ENCODE measurements at places on chromosomes 16 and 17.

DNA sequence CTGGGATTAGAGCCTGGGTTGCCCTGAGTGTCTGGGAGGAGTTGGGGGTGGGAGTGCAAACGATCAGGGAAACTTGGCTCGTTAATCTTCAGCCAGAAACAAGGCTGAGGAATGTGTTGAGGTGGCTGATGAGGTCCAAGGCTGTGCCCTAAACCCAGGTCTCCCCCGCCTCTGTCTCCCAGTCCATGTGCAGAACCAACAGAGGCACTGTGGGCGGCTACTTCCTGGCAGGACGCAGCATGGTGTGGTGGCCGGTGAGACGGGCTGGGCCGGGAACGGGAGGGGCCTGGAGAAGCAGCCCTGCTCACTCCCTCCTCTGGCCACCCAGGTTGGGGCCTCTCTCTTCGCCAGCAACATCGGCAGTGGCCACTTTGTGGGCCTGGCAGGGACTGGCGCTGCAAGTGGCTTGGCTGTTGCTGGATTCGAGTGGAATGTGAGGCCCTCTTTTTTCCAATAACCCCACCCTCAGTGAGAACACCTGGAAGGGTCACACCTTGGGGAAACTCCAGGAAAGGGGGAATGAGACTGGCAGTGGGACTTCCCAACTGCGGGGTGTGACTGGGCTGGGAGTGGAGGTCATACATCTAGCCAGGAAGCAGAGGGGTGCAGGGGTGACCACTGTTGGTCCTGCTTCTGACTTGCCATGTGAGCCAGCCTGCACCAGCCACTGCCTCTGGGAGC lies 1.7 kb downstream of the SLC5A2 start:
- DNase-seq = peak; percentile 80

GRCh38 chr17:78737332-78737731 lies 44.7 kb downstream of the CYTH1 start:
- no peak for DNase-seq

DNA sequence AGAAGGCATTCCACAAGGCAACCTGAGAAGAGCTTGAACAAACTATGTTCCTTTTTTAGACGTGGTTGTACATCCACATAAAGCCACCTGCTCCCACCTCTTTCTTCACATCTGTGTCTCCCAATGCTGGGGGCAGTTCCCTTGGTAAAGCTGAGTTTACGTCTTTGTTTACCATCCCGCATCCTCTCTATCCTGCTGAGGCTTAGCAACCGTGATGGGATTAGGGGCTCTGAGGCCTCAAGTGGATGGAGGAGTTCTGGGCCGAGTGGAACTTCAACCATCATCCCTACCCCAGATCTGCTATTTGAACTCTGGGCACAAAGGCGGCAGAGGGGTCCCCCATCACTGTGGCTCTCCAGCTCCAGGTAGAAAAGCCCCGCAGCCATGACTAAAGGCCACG lies 94.2 kb upstream of the CREBBP start:
- DNase-seq = no peak

- DNase-seq = no peak
Measured at GRCh38 chr16:13568803-13569202, 351.2 kb upstream of the ERCC4 start.

DNA sequence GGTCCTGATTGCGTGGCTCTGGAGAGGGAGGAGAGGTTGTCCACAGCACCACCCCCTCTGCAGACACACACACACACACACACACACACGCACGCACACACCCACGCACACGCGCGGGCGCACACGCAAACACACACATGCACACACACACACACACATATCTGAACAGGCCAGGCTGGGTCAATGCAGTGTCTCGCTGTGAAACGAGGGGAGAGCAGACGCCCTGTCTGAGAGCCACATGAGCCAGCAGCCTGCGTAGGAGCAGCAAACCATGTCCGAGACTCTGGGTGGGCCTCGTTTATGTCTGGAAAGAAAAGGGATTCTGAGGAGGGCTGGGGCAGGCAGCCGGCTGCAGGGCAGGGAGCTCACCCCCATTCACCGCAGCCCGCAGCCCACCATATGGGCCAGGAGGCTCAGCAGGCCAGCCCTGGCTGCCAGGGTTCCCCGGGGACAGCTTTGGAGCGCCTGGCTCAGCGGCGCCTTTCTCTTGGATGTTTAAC lies 93.3 kb upstream of the TNRC6C start:
- peak; percentile 55 for DNase-seq

- no peak for DNase-seq
Measured at GRCh38 chr17:81459224-81459623, 53.4 kb downstream of the ACTG1 start.

- no peak for DNase-seq
Measured at GRCh38 chr17:76122431-76123190, 18.4 kb downstream of the FOXJ1 start.

- DNase-seq = no peak
Measured at GRCh38 chr16:29192329-29193247, 207.7 kb downstream of the LAT start.

DNA sequence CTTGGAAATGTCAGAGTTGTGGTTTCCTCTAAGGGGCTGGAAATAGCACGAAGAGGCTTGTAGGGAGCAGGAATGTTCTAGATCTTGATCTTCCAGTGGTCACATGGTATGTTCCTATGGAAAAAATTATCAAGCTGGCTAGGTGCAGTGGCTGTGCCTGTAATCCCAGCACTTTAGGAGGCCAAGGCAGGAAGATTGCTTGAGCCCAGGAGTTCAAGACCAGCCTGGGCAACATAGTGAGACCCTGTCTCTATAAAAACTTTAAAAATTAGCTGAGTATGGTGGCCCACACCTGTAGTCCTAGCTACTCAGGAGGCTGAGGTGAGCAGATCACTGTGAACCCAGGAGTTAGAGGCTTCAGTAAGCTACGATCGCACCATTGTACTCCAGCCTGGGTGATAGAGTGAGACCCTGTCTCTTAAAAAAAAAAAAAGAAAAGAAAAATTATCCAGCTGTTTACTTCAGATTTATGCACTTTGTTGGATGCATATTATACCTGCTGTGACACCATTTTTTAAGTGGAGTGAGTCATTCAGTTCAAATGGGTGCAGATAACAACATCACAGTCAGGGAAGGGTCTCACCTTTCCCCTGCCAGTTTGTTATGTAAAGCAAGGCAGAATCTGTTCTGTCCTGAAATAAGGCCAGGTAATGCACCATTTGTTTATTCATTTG lies 65.7 kb upstream of the LYRM9 start:
- no peak for DNase-seq

GRCh38 chr16:57649846-57650245 lies 18.3 kb upstream of the ADGRG3 start:
- no peak for DNase-seq

DNA sequence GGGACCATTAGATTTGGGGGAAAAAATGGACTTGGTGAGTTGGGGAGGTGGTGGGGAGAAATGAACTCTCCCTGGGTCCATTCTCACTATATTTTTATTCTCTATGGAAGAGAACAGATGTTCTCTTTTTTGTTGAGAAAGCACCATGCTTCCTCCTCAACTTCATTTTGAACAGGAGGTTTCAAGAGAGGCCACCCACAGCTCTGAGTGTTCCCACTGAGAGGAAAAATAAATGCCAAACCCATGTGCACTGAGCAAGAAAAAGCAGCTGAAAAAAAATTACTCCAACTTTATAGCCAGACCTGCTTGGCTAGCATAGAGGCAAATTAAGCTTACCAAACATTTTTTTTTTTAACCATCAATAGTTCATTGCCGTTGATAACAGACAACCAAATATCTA lies 883.6 kb downstream of the KCNJ2 start:
- DNase-seq = no peak

- peak; percentile 81 for DNase-seq
Measured at GRCh38 chr17:35801583-35802224, 6.3 kb upstream of the MMP28 start.

- DNase-seq = no peak
Measured at GRCh38 chr16:87687998-87688529, 77.7 kb downstream of the KLHDC4 start.

DNA sequence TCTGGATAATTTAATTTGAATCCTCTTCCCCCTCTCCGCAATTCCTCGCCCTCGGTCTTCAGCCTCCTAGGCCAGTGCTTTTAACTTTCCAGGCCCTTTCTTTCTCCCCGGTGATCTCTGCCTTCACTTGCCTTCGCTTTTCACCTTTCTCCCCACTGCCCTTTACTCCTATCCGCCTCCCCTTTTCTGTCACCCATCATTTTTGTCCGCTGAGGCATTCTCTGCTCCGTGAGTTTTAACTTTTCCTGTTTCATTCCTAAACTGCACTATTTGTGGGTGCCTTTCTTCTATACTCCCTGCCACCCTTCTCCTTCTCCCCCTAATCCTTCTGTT lies 729 bp downstream of the LONP2 start:
- no peak for DNase-seq

DNA sequence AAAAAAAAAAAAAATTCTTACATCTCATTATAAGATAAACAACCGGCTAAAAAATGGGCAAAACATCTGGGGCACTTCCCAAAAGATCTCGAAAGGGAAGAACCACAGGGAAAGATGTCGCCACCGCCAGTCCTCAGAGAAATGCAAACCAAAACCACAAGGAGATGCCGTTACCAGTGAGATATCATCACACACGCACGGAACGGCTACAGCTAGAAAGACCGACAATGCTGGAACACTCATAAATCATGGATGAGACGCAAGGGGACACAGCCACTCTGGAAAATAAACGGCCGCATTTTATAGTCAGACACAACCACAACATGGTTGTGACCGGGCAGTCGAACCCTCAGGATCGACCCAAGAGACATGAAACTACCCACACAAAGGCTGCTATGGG lies 24.5 kb downstream of the WDR45B start:
- no peak for DNase-seq

DNA sequence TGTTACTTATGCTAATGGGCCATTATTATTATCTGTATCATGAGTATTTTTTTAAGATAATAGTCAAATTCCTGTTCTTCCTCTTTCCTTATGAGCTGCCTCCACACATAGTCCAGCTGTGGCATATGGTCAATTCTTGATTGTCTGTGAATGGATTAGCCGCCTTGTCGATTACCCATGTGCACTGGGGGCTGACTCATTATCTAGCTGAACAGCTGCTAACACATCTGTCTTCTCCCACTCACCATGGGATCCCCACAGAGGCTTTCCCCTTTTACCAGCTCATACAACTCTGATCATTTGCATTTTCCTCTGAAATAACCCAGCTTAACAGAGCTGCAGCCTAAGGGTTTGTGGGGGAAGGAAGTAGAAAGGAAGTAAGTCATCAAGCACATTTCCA lies 915.0 kb downstream of the CDH11 start:
- DNase-seq = no peak

- DNase-seq = no peak
Measured at GRCh38 chr17:51921500-51921899, 237.0 kb downstream of the CA10 start.

DNA sequence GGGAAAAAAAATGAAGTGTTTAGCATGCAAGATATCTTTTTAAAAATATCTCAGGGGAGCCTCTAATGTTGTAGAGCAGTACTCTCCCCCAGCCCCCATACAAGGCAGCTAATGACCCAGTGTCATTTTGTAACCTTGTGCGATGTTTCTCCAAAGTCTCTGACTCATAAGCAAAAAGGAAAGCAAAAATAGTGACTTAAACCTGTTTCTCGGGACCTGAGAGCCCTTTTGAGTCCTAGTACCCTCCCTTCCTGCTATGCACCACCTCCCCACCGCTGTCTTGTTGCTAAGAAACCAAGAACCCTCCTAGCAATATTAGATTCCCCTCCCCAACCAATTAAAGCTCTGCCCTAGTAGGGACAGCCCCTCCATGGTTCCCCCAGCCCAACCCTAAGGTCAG lies 2.8 kb downstream of the MYCBPAP start:
- DNase-seq = peak; percentile 2
